NCI-H526 treated with DMSO at 0.1 percent for 48 hours (cell line): ENCODE measurements at places on chromosomes 13 and 19.

- DNase-seq = no peak
Measured at GRCh38 chr19:46472592-46472991, 1.2 kb upstream of the PNMA8A start.

DNA sequence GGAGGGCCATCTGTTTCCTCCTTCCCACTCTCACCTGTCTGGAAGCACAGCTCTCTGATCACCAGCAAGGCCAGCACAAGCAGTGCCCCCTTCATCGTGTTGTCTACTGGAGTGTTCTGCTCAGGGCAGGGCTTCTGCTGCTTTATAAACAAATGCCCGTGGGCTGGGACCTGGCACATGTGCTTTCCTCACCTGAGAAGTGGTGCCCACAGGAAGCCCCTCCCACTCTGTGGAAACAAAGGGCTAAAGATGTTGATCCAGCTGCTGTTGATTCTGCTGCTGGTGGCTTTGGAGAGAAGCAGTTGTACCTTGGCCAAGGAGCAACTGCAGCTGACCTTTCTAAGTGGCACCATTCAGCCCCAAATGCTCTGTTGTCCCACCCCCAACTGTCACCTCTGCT lies 26.4 kb upstream of the ZNF181 start:
- DNase-seq = no peak

- DNase-seq = no peak
Measured at GRCh38 chr19:43331435-43332010, 22.0 kb upstream of the CD177 start.

DNA sequence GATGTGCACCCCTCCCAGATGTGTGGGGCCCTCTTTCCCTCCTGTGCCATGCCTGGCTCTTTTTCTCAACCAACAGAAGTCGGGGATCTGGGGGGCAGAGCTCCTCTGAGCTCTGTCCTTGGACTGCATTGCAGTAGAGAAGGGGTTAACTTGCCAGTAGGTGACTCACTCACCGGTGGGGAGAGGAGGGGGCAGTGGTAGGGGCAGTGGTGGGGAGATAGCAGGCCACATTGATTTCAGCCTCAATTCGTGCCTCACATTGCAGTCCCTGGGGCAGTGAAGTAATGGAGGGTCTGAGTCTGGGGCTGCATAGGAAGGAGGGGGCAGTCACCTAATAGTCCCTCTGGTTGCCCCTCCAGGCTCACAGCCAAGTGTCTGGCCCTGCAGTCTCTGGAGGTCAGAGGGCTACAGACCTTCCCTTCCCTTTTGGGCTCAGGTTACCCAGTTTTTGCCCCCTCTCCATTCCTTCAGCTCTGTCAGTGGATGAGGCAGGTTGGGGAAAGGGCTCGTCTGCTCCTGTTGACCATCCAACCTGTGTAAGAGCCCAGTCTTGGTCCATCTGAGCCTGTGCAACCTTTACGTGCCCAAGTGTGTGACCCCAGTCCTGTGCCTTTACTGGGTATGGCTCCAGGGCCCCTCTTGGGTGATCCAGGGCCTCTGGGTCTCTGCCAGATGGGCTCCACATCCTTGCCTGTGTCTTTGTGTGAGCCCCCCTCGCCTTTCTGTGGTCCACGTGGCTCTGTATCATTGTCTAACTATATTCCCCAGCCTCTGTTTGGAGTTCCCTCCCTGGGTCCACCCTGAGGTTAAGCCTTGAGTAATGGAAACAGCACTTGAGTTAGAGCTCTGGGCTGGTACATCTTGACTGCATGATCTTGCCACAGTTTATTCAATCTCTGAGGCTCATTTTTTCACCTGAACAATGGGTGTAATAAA lies 13.0 kb downstream of the CIC start:
- no peak for DNase-seq

DNA sequence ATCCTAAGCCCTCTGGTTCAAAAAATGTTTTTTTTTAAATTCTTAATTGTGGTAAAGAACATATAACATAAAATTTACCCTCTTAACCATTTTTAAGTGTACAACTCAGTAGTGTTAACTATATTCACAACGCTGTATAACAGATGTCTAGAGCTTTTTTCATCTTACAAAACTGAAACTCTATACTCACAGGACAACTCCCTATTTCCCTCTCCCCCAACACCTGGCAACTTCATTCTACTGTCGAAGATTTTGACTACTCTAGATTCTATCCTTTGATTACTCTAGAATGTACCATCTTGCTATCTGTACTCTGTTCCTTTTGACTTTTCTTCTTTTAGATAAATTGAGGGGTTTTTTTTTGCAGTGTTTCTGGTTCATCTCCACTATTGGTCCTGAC lies 200.4 kb downstream of the KLF12 start:
- DNase-seq = no peak

- no peak for DNase-seq
Measured at GRCh38 chr19:18657590-18658365, 20.9 kb downstream of the KLHL26 start.

GRCh38 chr19:6406401-6406800 lies 13.4 kb upstream of the GTF2F1 start:
- DNase-seq = no peak

- DNase-seq = no peak
Measured at GRCh38 chr19:52626915-52627314, 11.2 kb downstream of the ZNF83 start.

GRCh38 chr19:38833092-38833425 lies 1.5 kb upstream of the ECH1 start:
- no peak for DNase-seq
